ENCODE measurements at places on chromosomes 6 and 20.

DNA sequence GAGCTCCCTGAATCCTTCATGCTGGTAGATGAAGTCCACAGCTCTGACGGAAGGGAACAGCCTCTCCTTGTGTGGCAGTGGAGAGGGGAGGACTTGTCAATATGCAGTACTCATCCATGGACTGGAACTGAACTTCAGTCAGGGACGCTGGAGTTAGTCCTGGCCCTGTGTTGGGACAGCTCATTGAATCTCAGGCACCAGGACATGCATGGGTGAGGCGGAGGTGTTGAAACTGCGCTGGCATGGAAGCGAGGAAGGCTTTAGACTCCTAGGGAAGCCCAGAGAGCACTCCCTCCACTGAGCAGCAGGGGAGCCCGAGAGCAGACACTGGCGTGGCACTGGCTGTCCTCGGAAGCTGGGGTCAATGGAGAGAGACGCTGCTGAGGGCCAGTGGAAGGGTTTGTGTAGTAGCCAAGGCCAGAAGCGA, 161.3 kb upstream of the GGTLC1 start:
- DNase-seq: no peak

DNA sequence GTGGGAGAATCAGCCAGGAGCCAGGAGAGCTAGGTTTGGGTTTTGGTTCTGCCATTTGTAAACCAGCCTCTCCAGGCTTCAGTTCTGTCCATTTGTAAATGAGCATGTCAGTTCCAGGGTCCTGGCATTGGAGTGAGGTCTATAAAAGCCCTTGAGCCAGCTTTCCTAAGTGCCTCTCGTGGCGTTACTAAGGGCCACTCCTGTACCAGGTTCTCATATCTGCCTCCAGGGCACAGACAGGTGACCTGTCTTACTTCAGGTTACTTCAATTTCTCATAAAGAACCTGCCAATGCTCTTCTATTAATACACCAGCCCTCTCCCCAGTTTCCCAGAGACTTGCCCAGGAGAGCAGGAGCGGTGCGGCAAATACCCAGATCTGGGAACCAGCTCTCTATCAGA, 101.9 kb downstream of the VEGFA start:
- DNase-seq: no peak

- no peak for DNase-seq
These were observed 45.9 kb downstream of the RIPOR3 start for GRCh38 chr20:50645253-50646068.

DNA sequence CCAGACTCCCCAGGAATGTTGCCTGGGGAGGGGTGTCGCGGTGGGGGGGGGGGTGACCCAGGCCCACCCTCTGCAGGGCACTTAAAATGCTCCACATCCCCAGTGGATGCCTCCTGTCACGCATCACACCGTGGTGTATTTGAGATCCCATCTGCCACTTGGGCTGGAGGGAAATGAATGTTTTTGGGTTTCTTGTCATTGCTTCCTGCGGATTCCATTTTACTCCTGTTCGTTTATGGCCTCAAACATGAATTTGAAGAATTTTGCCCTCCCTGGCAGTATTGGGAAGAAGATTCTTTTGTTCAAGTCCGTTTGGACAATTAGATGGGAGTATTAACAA, 544 bp upstream of the KHDC1 start:
- DNase-seq: no peak

GRCh38 chr6:75926293-75927168, 145.9 kb downstream of the IMPG1 start:
- DNase-seq: no peak

DNA sequence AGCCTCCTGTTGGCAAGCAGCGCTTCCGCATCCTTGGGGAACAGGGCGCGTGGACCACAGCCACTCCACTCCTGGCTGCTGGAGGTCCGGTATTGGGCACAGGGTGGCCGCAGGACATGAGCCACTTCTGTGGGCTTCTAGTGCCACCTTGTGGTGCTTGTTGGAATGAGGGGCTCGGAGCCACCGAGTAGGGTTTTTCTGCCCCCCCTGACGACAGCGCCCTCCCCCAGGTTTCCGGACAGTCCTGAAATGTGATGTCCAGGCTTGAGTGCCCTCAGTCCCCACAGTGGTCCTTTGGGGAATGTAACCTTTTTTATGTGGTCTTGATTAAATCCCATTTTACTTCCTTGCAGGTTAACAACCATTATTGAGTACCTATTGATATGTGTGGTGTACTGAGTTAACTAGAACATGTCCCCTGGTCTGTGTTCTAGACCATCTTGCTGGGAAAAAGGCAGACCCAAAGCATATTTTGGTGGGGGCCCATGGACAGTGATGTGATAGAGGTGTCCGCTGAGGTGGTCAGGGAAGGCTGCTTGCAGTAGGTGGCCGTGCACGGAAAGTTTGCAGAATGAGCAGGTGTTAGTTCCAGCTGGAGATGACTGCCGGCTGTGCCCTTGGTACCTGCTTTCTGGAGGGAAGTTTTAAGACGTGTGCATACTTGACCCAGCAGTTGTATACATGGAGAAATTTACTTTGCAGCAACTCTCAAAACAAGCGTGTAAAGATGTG, 70.0 kb downstream of the PTPN1 start:
- peak; percentile 42 for DNase-seq

DNA sequence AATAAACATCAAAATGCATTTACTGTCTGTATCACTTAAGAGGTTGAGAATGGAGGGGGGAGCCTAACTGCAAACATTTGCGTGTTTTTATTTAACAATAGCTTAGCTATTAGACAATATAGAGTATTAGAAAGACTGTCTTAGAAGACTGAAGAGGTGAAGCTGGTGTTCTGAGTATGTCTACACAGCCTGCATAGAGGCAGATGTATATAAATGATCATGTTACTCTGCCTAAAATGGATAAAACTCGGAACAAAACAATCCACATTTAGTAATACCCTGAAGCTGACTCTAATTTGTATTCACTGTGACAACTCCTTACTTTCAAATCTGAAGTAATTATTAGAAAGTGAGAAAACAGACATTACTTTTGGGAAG, 181.9 kb downstream of the GMPR start:
- no peak for DNase-seq

DNA sequence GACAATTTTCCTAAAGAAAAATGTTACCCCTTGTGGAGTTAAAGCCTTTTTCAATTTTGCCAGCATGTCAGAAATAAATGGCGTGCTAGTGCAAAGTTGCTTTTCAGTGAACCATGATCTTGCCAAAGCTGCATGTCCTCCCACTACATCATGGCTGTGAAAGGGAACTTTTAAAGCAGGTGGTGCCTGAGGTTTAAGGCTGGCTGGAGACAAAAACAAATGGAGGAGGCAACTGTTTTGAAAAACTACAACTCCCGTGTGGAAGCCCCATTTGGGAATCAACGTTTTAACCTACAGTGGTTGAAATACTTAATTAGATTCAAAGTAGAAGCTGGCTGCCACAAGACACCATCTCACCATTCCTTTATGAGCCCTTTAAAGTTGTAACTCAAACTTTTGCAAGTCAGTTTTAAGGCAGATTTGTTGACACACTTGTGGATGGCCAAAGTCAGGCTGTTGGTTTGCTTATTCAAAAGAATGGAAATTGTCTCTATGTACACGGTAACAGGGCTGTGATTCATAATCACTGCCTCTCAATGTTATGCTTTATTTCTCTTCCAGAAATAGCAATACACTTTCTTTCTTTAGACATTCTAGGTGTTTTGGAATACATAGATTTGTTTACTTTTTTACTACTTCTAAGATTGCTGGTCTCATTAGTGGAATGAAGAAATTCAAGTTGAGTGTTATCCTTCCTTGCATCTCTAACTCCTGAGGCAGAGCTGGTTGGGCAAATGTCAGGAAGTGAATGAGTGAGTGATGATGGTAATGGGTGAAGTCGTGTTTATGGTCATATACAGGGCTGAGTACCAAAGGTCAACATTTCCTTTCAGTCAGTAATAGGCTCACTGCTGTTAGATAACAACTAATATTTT, 196.4 kb upstream of the GMDS start:
- no peak for DNase-seq

GRCh38 chr6:105482227-105482844, 79.5 kb upstream of the PREP start:
- no peak for DNase-seq

DNA sequence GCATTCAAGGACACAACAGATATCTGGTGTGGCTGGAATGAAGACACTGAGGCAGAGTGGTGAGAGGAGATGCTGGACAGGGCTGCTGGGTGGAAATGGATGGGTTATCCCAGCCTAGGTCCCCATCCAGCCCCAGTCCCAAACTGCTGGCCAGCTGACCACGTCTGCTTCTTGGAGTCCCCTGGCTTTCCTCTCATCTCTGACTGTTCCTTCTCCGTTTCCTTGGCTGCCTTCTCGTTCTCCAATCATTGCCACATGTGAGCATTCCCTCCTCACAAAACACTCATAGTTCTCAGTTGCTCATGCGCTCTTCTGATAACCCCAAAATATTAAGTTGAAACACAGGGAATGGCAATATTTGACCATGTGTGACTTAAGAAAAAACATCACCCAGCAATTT, 31.5 kb downstream of the MAFB start:
- no peak for DNase-seq

Data from stimulated activated naive CD4-positive, alpha-beta T cell (primary cell).